Caki2 (cell line): ENCODE measurements at places on chromosomes 1 and 21.

DNA sequence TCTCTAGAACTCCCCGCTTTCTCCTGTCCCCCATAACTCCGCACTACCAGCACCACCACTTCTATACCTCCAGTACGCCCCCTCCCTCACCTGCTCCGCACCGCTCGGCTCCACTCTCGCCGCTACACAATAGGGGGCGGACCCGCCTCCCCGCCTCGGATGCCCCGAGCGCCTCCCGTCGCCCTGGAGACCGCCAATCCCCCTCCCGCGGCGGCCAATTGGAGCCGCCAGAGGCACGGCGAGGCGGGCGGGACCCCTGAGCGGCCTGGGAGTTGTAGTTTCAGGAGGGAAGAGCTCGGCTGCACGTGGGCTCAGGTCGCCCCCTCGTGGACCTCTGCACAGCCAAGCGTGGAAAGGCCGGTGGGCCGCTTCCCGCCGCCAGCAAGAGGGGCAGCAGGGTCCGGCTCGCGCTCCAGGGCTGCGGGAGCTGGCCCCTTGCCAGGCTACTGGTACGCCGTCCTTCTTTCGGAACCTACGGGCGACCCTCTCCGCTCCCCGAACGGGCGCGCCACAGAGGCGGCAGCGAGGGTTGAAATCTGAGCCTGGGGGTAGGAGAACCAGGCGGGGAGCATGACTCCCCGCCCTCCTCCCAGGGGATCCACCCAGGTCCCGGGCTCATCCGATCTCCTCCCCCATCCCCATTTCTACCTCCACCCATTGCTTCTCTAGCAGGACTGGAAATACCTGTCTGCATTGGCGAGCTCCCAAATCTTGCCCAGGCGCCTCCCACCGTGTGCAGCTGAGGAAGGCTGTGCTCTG is at the start of gene IGSF9:
Gene IGSF9 (minus strand): TSS at position 131 of the 759 bp plus-strand sequence. CDS start 2,159 bp downstream, outside the sequence.
- DNase-seq, result no peak

DNA sequence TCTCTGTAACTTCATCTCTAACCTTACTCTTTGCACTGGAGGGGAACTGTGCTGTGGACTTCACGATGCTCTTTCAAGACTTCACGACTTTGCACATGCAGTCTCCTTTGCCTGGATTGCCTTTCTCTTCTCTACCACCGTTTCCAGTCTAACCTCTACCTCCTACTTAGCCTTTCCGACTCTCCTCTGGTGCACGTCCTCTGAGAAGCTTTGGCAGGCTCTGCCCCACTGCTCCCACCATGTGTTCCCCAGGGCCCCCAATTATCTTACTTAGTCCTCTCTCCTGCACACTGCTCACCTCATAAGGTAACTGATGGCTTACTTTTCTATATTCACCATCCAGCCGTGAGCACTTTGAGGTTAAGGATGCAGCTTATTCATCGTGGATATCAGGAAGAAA is 101.7 kb upstream of the GJB5 start:
- no peak for DNase-seq

DNA sequence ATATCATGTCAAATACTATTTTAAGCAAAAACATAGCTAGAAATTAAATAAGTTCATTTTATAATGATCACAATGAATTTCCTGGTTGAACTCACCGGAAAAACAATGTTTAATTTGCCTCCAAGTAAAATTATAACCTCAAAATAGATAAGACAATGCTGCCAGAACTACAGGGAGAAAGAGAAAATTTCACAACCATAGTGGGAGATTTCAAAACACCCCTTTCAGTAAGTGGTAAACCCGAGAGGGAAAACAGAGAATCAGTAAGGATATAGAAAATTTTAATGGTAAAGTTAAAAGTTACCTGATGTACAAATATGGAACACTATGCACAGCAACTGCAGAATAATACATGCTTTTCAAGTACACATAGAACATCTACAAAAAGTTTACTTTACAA is 43.2 kb upstream of the PLA2G4A start:
- no peak for DNase-seq

DNA sequence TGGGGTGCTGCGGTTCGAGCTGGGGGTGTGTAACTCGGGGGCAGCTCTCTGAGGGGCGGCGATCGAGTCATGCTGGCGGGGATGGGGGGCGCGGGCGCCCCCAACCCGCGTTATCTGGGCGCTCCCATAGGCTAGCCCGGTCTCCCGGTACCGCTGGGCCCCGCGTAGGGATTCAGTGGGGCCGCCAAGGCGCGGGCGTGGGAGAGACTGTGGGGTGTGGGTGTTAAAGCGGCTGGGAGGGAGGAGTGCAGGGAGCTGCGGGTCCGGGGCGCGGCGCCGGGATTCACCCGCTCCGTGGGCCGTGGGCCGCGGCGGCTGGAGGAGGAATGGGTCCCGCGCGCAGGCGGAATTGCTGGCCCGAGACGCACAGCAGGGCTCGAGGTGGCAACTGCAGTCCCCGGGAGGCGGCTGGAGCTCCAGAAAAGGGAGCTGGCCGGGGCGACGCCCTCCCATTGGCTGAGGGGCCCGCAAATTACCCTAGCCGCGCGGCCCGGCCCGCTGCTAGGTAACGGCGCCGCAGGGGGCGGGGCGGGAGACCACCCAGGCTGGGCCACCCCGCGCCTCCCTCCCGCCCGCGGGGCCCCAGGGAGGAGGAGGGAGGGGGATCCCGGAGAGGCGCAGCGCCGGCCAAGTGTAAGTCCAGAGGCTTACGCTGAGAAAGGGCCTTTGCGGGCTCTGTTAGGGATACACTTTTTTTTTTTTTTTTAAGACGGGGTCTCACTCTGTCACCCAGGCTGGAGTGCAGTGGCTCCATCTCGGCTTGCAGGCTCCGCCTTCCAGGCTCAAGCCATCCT is at the start of gene PTCH2:
Gene PTCH2 (minus strand): TSS at position 392 of the 794 bp plus-strand sequence. CDS start 321 bp downstream, at position 71.
- peak; percentile 26 for DNase-seq

DNA sequence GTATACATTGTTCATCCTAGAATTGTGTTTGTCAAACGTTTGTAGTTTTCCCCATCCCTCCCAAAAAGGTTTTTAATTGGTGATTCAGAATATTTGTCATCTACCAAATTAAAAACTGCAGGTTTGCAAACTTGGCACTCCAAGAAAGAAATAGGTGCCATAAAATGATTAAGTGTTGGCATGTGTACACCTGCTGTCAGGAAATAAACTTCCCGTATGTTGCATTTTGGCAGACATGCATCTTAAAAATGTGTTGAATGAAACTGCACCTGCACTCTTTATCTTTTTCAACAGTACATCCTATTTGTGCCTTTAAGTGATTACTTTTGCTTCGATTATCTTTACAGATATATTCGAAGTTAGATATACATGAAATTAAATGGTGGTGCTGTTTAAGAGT is 7.3 kb downstream of the B3GALT2 start:
- no peak for DNase-seq

GRCh38 chr21:17679002-17679600 is 66.4 kb upstream of the BTG3 start:
- DNase-seq, result peak; percentile 37

DNA sequence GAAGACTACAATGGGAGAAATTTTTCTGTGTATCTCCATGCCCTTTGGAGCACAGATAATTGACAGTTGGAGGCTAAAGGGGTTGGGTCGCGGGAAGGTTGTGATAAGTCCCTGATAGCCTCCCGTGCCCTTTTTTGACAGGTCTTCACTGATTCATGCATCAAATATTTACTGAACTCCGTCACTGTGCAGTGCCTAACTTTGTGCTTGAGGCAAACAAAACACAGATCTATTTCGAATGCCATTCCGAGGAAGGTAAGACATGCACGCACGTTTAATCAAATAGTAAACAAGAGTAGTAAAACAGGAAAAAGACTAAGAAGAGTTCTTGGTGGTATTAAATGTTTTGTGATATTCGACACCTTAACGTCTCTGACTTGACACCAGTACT is 494 bp upstream of the PIP5K1A start:
- DNase-seq, result no peak

- DNase-seq, result no peak
Observed at GRCh38 chr1:54835970-54836369, 34.8 kb upstream of the TTC22 start.

DNA sequence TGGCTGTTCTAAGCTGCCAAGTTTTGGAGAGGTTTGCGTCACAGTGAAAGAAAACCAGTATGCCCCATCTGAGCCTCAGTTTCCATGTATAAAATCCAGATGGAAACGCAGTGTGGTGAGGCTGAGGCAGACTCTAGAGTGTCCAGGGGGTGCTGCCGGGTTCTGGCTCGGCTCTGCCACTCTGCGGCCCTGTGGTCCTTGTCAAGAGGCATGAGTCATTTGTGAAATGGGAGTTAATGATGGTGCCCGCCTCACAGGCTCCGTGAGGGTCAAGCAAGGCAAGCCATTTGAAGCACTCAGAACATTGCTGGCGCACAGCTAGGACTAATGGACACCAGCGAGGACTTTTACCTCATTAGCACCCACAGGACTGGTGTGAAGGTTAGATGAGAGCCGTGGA is 214.3 kb downstream of the PTPRU start:
- DNase-seq, result no peak

GRCh38 chr1:158564608-158565007 is 5.8 kb downstream of the OR6P1 start:
- DNase-seq, result no peak

GRCh38 chr1:41390166-41390565 is 28.9 kb downstream of the FOXO6 start:
- DNase-seq, result no peak

GRCh38 chr1:204149107-204149506 is 2.7 kb downstream of the ETNK2 start:
- DNase-seq, result no peak

GRCh38 chr1:14065486-14065885 is 365.5 kb downstream of the PRDM2 start:
- DNase-seq, result no peak

DNA sequence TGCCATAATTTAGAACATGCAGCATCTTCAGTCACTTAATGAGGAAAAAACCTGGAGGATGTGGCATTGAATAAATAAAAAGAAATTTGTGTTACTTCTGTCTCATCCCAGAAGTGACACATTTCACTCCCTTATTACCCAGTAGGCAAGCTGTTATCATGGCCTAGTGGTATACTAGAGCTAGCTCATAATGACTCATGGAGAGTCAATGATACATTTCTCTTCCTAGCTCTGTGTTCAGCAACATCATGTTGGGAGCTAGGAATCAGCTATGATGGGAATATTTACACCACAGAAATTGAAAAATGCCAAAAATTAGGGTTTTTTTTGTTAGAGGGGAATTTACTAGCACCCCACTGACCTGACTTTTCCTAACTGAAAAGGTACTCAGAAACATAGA is 182.7 kb downstream of the HMCN1 start:
- no peak for DNase-seq

- peak; percentile 52 for DNase-seq
Observed at GRCh38 chr1:10057343-10057742, 24.6 kb downstream of the UBE4B start.

DNA sequence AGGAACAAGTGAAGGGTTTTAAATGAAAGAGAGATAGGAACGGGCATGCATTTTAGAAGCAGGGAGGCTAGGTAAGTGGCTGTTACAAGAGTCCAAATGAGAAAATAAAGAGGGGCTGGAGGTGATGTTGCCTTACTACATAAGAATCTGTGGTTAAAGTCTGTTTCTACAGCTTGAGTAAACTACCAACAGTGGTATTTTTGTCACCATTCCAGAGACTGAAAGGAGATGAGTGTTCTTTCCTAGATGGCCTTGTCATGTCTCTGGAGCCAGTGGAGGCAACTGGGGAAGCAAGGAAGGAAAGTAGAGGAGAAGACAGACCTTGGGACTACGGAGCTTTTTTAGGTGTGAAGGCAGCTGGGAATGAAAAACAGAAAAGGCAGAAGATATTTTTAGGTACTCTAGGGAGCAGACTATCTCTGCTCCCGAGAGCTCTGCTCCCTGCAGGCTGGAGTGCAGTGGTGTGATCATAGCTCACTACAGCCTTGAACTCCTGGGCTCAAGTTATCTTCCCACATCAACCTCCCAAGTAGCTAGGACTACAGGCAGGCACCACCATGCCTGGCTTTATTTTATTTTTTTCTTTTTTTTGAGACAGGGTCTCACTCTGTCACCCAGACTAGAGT is 12.2 kb downstream of the HDAC1 start:
- DNase-seq, result no peak

- no peak for DNase-seq
Observed at GRCh38 chr1:201291916-201292315, 8.6 kb downstream of the PKP1 start.

DNA sequence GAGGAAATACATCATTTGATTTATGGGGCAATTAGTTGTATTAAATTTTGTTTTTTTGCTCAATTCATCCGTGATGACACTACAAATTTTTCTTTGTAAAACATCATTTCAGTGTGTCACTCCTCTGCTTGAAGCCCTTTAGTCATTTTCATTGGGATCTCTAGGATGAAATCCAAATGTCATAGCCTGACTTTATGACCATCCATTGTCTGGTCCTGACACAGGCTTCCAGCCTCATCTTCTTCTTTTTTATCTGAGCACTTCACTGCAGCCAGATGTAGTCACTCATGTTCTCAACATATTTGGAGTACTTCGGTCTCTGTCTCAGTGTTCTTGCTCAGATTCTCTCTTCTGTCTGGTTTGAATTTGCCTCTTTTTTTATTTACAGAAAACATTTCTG is 173.1 kb downstream of the HMCN1 start:
- no peak for DNase-seq

DNA sequence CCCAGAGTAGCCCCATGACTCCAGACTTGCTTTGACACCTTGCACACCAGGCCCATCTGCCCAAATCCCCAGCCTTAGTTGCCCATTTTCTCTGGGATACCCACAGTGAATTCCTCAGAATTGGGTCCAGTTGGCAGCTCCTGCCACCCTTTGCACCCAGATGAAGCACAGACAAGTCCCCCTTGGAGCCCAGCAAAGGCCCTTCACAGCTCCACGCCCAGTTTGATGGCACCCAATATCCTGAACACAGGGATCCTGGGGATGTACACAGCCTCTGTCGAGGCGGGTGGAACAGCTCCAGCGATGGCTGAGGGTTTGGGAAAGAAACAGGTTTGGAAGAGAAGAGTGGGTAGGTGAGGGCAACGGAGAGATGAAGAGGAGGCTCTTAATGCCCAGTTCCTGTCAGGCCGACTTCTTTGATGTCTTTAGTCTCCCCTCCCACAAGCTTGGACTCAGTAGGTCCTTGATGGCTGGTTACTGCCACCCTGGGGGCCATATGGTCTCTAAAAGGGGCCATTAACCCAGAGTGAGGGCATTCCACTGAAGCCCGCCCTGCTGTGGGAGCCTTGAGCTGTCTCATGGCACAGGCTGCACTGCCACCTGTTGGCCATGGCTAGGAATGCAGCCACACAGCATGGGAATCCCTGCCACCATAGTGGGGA is 21.7 kb downstream of the TMEM53 start:
- peak; percentile 39 for DNase-seq

- DNase-seq, result no peak
Observed at GRCh38 chr1:181100934-181101333, 12.4 kb downstream of the IER5 start.

DNA sequence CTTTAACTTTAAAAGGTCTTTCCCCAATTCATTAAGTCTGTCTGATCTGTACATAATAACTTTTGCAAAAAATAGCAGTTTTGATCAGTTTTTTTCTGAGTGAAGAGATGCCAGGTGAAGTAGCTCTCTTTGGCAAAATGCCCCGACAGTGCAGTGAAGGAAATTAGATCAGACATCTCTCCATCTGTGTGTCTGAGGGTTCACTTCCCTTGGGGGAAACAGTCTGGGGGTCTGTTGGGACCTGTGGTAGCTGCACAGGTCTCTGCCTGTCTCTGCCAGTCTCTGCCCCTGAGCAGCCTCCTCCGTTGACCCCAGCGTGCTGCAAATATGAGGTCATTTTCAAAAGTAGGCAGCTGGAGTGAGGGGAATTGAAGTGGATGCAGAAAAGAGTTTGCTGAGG is 54.5 kb downstream of the TBCE start:
- no peak for DNase-seq
